Stimulated activated CD4-positive, alpha-beta T cell treated with anti-CD3 and anti-CD28 coated beads, Interleukin-15, amount 100 ng/mL, for 24 hours (primary cell): ENCODE measurements at places on chromosomes 2 and 18.

DNA sequence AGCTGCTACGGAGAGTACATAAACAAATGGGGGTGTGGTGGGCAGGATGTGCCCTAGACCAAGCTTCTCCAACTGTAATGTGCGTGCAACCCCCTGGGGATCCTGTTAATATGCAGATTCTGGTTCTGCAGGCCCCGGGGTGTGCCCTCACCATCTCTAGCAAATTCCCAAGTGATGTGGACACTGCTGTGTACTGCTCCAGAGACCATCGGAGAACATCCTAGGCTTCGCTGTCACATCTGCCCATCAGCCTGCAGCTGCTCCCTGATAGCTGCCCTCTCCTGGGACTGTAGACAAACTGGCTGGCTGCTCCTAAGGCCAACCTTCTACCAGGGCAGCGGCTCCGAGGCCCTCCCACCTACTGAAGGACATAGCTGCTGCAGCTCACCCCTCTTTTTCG lies 3.2 kb downstream of the HS1BP3 start:
- no peak for DNase-seq

DNA sequence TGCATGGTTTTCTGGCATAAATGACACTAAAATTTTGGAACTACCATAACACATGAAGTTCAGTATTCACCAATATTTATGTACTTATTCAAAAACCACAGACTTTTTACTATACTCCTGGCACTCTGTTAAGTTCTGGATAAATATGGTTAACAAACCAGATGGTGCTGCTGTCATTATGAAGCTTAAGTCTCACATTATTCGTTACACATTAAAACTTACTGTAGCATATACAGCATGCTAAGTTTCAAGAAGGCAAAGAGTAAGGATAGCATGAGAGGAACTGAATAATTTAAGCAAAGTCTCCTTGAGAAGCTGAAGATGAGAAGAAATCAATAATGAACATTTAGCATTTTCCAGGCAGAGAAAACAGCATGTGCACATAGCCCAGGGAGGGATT lies 929.5 kb downstream of the NRXN1 start:
- DNase-seq = no peak

- DNase-seq = peak; percentile 22
Measured at GRCh38 chr18:37322492-37323035, 243.0 kb downstream of the CELF4 start.

- peak; percentile 34 for DNase-seq
Measured at GRCh38 chr2:171347591-171348032, 86.2 kb downstream of the METTL8 start.

- DNase-seq = no peak
Measured at GRCh38 chr2:208148803-208149202, 2.8 kb upstream of the CRYGB start.

DNA sequence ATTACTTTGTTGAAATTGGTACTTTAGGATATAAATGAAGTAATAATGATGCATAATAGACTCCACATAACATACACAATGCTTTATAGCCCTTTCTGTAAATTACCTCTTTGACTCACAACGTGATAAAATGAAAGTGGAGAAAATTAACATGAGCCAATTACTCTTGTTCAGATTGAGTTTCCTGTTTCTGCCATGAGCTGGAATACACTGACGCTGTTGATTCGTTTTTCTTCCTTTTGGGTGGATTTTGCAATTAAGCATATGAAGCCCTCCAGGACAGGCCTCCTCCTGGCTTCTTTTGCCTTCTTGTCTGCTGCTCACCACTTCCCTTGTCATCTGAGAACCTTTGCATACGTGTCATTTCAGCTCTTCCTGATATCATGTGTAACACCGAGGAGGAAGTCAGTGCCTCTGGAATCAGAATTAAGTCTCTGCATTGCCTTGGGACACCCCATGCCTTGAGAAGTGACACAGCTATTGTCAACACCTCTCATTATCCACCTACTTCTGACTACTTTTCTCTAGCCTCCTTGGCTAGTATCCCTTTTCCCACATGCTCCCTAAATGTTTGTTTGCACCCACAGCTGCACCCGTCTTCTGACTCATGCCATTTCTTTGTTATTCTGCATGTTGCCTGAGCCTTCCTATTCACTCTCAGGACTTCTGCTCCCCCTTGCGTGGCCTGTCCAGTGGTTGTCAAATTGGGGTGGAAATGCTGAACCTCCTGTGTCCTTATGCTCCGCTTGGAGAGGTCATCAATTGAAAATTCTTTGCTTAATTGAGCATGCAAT lies 134.1 kb downstream of the FMNL2 start:
- DNase-seq = no peak

DNA sequence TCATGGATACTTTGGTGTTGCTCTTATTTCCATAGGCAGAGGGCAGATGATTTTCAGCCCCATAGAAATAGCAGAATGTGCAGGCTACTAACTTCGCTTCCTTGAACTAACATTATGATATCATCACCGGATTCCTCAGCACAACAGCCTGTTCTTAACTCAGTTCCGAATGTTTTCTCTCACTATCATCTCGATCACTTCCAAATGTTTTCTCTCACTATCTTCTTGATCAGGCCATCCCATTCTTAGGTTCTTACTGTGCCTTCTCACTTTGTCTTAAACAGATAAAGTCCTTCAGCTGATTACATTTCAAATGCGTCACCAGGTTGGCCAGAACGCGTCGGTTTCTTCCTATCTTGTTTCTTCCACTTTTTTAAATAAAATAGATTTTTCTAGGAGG lies 11.4 kb upstream of the MBD2 start:
- DNase-seq = no peak

DNA sequence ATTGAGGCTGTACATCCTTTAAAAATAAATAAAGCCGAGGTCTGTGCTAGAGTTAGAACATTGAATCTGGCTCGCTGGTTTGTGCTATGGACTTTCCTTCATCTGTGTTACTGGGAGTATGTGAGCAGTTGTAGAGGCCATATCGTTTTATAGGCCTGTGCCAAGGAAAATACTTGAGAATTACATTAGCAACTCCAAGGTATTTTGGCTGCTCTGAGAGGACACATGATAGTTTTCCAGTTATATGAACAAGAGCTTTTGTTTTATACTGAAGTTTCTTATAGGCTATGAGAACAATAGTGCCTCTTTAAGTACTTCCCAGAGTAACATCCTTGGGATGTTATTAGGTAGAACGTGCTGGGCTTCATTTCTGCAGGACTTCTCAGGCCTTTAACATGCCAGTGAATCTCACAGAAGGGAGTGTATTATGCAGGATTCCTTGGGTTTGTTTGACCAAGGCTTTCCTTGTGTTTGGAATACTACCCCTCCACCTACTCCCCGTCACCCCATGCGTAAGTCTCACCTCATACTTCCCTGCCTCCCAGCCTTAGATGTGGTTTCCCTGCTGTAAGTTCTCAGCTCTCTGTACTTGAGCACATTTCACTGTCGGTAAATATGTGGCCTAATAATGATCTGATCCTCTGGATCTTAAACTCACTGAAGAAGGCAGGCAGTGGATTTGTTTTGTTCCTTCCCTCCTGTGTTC lies 21.0 kb downstream of the TCF7L1 start:
- DNase-seq = no peak

DNA sequence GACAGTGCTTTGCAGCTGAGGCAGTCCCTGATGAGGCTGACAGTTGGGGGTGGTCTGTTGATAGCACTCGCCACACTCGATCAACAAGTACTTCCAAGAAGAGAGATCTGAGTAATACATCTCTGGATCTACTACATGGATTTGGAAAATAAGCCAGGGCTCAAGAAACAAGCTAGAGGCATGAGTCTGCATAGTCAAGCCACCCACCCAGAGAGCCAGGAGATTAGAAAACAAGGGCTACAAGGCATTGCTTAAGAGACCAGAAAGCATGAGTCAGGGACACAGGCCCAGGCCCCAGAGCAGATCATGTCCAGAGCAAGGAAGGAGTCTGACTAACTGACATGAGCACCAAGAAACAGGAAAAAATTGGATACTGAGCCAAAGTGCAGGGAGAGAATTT lies 196.9 kb upstream of the CWC22 start:
- DNase-seq = no peak

- DNase-seq = no peak
Measured at GRCh38 chr2:173290046-173290445, 64.6 kb upstream of the CDCA7 start.

GRCh38 chr2:70979626-70980025 lies 1.2 kb downstream of the ANKRD53 start:
- DNase-seq = no peak

DNA sequence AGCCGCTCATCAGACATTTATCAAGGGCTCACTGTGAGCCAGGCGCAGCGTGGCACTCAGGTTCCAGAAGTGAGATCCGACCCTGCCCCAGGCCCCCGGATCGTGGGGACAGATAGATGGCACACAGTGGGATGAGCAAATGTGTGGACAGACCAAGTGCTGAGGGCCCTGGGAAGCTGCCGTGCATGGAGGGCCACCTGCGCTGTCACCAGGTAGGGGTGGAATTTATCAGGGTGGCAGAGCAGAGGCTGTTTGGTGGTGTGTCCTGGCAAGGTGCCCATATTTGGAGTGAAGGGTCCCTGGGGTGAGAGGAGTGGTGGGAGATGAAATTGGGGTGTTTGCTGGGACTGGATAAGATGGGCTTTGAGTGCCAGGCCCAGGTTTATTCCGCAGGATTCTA lies 92.8 kb upstream of the HS6ST1 start:
- no peak for DNase-seq

DNA sequence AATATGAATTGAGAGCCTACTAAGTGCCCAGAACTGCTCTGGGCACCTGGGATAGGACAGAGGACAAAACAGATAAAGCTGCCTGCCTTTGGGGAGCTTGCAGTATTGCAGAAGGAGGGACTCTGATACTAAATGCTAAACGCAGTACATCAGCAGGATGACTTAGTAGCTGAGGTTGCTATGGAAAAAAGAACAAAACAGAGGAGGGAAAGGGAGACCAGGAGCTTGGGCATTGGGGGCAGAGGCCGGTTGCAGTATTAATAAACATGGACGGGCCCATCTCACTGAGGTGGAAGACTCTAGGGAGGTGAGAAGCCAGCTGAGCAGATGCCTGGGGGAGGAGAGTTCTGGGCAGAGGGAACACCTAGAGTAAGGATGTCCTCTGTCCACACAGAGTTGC lies 66.1 kb upstream of the SP3 start:
- no peak for DNase-seq

DNA sequence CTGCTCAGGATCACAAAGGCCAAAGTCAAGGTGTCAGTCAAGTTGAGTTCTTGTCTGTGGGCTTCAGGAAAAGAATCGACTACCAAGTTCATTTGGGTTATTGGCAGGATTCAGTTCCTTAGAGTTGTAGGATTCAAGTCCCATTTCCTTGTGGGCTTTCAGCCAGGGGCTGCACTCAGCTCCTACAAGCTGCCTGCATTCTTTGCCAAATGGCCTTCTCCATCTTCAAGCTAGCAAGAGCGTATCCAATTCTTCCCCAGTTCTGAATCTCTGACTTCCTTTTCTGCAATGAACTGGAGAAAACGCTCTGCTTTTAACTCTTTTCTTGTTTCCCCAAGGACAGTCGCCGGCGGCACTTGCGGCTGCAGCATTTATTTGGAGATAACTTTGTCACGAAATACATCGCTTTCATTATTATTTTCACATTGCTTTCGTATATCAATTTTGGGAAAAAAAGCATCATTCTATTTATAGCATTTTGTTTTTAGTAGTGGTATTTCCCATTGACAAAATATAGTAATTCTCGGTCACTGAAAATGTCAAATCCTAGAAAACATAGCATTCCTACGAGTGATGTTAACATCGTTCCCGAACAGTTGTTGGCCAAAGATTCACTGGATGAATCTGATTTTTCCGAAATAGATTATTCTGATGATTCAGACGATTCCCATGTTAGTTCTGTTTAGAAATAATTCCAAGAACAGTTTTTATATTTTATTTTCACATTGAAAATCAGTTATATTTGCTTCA lies 59.6 kb upstream of the SERPINE2 start:
- no peak for DNase-seq

DNA sequence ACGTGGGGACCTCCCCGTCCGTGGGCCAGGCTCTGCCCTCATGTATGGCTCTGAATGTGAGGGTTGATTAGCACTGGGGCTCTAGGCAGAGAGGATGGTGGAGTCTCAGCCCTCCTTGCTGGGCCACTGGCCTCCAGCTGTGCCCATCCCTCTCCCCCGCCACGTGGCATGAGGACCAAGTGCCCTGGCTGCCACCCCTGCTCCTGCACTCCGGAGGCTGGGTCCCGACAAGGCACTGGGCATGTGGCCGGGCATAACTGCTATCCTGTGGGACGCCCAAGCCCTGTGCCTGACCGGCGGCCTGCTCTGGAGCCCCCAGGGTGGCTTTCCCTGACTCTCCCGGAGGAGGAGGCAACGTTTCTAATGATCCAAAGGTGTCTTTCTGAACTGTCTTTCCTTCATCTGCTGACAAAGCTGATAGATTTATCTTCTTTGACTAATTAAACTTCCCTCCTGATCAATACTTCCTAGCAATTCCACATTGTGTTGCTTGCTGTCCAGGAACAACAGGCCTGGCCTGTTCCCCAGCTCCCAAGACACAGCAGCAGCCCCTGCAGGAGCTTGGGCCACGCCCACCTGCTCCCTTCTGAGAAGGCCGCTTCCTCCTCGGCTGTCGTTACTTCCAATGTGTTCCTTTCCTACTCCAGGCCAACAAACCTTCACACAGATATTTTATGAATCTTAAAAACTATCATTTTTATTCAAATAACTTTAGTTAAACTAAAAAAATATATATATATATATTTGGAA lies 132.0 kb downstream of the SNTG2 start:
- DNase-seq = no peak

- DNase-seq = no peak
Measured at GRCh38 chr2:166127217-166128155, at the start of gene SCN1A. SCN1A (minus strand) TSS chr2:166128020; CDS start chr2:166073621, 54,399 bp downstream.

DNA sequence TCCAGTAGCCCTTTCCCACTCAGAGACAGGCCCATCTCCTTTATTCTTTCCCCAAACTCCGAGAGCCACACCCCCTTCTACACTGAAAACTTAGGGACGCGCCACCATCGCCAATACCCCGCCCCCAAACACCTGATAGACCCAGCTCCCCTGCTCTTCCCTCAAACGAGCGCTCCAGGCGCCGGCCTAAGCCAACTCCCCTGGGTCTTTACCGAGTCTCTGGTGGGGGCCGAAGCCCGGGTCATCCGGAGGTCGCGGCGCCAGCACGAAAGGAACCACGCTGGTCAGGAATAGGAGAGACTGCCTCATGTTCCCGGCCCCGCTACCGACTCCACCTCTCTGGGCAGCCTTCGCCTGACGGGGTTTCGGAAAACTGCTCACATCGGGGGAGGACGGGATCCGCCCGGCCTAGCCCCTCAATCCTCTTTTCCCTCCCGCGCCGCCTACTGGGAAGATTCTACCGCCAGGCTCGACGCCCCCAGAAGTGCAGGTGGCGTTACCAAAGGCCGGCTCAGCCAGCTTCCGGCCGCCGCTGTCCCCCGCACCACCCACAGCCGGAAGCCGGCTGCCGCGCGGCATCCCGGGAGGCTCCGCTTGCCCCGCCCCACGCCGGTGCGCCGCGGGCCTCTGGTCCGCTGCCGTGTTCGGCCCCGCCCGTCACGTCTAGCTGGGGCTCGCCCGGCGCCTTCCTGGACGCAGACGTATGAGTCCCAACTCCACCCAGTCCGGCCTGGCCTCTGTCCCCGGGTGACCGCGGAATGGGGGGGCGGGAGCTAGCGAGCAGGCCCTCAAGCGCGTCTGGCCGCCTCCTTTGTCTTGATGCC lies at the start of gene ADAM17:
Gene ADAM17, minus strand, starts transcription at position 534 of the 824 bp plus-strand sequence. Its CDS starts 225 bp downstream, at position 309.
- DNase-seq = peak; percentile 93
